ENCODE measurements at places on chromosomes 6 and 20.

GRCh38 chr6:13099771-13100170, 228.6 kb downstream of the TBC1D7 start:
- no peak for DNase-seq

DNA sequence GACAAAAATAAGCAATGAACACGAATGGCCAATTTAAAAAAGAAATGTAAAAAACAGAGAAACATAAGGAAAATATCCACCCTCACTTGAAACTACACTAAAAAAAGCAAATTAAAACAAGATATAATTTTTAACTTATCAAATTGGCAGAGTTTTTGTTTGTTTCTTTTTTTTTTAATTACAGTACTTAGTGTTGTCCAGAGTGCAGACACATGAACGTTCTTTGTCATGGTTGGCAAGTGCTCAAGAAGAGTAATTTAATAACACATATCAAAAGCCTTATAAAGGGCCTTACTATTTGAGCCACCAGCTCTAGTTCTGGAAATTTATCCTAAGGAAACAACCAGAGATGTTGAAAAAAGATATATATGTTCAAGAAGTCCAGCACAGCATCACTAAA, 142.3 kb downstream of the ATXN1 start:
- DNase-seq = no peak

- DNase-seq = no peak
These were observed 93.5 kb downstream of the B3GAT2 start for GRCh38 chr6:70863343-70863742.

DNA sequence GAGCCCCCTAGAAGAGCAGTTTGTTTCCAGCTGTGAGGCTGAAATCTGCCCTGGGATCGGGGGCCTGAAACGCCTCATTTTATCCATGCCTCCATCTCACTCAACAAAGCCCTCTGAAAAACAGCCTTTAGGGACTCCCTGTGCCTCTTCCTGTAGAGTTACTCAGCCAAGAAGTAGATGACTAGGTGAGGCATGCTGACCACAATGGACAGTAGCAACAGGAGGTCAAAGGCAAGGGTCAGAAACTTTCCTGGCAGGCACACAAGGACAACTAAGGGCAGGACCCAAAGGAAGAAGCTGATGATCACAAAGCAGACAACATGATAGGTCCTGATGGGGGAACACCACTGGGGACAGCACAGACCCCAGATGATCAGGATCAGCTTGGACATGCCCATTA, 12.8 kb downstream of the MAS1L start:
- no peak for DNase-seq

DNA sequence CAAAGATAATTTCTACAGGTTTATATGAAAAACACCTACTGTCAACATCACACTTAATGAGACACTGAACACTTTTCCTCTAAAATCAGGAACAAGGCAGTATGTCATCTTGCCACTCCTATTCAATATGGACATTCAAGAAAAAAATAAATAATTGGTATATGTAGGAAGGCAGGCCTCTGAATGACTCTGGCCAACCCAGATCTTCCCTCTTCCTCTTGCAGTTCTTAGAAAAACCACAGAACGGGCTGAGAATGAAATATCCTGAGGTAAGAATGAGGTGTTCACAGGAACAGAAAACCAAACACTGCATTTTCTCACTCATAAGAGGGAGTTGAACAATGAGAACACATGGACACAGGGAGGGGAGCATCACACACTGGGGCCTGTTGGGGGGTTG, 1207.2 kb upstream of the CITED2 start:
- no peak for DNase-seq

- no peak for DNase-seq
These were observed 24.6 kb upstream of the PPP1R14C start for GRCh38 chr6:150118203-150118602.

DNA sequence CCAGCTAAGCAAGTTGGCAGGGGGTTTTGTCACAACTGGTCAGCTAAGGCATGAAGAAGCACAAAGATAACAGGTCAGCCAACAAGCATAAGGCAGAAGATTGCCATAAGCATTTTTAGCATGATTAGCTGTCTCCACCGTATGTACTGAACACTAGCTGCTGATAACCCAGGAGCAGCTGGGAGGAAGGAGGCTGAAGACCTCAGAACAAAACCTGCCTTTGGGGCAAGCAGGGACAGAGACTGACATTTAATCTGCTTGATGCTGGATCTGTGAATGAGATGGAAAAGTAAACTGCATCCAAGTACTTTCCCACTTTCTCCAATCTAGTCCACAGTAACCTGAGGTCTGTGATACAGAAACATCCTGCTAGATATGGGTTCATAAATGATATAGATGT, 353.0 kb upstream of the MAP3K7 start:
- no peak for DNase-seq

DNA sequence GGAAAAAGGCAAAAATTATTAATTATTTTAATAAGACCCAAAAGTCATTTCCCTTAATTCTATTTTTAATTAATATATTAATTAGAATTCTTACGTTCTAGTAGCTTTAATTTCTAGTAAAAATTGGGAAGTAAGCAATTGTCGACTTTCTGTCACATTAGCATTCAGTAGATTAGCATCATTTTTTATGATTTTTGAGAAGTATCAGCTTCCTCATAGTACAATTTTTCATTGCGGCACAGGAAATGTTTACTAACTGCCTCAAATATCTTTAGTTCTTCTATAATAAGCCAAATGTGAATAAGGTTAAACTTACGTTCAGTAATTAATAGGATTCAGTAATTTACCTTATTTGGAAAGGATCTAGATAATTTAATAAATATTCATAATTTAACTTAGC, 687.4 kb downstream of the EPM2A start:
- DNase-seq = no peak

GRCh38 chr6:1841136-1841535, 231.4 kb downstream of the FOXC1 start:
- DNase-seq = no peak

DNA sequence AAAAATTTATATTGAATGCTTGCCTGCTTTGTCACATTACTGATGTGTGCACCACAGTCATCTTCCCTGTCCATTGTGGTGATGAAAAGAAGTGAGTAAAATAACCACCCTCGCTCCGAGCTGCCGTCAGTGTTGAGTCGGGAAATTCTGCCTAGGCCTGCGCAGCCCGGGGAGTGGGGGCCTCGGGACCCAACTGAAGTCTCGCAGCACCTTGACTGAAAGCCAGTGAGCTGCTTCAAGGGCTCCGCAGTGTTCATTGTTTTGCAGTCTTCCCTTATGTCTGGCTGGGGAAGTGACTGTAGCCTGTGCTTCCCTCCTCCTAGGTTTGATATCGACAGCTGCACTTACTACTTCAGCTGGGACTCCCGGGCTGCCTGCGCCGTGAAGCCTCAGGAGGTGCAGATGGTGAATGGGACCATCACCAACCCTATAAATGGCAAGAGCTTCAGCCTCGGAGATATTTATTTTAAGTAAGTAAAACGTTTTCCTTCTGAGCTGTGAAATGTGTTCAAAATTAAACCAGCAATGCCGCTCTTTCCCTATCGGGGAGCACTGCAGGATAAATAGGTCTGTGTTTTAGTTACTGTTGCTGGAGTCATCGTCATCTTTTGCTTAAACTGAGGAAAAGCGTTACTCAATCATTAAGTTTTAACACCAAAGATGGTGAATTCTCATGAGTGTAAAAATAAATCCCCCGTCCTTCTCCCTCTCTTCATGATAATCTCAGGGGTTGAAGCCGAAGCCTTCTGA, 32.7 kb upstream of the SLC22A1 start:
- DNase-seq = no peak

DNA sequence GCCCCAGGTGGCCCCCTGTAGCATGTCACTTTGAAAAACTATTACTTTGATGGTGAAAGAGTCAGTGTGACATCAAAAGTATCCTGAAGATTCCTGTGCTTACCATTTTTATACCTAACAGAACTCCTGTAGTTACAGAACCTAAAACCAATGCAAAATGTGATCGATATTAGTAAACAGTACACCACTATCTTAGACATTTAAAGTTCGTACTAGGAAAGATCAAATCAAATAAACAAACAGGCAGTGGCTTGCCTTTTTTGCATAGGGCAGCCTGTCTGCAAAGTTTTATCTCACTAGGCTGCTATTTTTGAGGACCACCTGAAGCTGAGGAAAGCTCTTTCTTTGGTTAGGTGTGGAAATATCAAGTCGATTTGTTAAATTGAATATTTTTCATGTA, 944.0 kb upstream of the CITED2 start:
- no peak for DNase-seq

DNA sequence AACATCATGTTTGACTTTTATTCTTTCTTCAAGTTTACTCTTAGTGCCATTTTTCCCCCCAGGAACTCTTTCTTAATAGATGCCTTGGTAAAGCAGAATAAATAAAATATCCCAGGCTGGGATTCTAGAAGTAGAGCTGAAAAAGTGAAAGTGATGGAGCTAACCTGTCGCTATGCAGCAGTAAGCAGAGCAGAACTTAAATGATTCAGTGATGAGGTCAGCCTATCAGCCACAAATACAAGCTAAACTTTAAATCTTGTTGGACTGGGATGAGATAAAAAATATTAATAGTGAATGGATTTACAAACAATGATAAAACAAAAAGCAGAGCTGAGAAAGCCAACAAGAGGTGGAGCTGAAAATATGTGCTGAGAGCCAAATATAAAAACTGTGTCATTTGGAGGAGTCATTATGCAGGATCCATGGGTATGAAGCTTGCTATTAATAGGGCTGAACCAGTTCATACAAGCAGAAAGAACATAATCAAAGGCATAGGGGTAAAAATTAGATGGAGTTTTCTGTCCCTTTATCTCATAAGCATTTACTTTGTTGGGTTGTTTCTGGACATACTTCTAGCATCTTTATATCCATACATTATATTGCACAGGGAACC, 877.8 kb downstream of the EPHA7 start:
- DNase-seq = no peak

- no peak for DNase-seq
These were observed 602.3 kb downstream of the PTPRT start for GRCh38 chr20:42587427-42587826.

- no peak for DNase-seq
These were observed 2.4 kb downstream of the CMTR1 start for GRCh38 chr6:37435373-37435772.

All from LoVo (cell line).